GM20000 (cell line): ENCODE measurements at places on chromosomes 2 and 18.

DNA sequence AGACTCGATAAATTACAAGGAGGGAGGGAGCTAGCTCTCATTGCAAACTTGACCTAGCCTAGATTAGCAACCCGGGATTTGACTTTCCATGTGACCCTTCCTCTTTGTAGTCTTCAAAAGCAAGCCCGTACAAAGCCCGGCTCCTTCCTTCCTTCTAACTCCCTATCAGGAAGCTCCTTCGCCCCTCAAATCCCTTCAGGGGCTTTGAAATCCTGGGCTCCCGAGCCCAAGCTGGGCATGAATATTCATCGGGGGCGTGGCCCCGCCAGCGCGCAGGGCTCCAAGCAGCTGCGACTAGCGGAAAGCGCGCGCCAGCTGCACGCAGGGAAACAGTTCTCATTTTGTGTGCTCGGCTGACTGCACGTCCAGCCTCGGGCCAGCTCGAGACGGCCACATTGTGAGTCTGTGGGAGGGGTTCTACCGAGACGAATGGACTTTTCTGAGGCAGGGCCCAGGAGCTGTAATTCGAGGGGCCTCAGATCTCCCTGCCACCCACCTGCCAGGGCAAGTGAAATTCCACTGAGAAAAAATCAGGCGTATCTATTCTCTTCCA, 84.0 kb upstream of the PELI1 start:
- DNase-seq: peak; percentile 79

GRCh38 chr2:129253461-129253812, 726.0 kb upstream of the RAB6C start:
- peak; percentile 22 for DNase-seq

DNA sequence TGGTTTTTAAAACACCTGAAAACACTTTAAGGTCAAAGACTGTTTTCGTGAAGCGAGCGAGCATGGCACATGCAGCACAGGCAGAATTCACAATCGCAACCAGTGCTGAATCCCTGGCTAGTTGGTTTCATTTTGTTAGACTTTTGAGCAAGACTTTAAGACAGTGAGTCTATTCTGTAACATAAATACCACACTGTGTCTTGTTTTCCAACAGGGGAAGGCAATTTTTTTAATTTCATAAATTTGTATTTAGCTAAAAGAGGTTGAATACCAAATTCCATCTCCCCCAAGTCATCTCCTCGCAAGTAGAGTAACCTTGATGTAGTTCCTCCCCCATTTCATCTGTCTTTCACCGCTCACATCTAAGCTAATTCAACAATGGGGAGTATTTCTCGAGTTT, 1.4 kb downstream of the CERKL start:
- DNase-seq: no peak

DNA sequence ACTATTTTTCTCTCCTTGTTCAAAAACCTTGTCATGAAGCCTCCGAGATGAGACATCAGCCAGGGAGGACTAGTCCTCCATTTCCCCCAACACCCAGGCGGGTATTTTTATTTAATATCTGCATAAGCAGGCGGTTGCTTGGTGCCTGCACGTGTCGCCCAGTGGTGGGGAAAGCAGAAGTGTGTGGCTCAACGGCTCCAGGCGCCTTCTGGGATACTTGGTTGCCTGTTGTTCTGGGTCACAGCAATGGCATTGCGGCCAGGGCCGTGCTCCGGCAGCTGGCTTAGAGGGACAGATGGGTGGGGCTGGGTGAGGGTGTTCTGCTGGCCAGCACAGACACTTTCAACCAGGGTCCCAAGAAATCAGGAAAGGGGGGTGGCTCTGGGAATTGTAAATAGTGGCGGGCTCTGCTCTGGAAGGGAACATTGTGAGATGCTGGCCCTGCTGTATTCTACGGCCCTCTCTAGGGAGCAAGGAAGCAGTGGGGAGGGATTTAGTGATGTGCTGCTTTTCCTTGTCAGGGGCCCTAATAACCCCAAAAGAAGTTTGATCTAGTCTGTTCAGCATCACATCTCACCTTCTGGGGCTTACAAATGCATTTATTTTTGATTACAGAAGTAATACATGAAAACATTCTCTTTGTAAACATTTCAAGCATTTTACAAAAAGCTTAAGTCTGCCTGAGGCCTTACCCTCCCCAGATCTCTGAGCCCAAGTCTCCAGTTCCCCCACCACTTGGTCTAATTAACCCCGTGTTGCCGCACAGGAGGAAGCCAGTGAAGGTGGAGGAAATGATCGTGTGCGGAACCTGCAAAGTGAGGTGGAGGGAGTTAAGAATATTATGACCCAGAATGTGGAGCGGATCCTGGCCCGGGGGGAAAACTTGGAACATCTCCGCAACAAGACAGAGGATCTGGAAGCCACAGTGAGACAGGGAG, 1.1 kb downstream of the VAMP8 start:
- peak; percentile 58 for DNase-seq
